ENCODE measurements at places on chromosomes 2 and 18.

GRCh38 chr2:85330839-85331636, 3.2 kb upstream of the TGOLN2 start:
- DNase-seq, result no peak

GRCh38 chr2:200345975-200346374, 39.5 kb downstream of the SPATS2L start:
- DNase-seq, result no peak

- DNase-seq, result no peak
Measured at GRCh38 chr18:65983750-65984149, 232.9 kb downstream of the CDH7 start.

DNA sequence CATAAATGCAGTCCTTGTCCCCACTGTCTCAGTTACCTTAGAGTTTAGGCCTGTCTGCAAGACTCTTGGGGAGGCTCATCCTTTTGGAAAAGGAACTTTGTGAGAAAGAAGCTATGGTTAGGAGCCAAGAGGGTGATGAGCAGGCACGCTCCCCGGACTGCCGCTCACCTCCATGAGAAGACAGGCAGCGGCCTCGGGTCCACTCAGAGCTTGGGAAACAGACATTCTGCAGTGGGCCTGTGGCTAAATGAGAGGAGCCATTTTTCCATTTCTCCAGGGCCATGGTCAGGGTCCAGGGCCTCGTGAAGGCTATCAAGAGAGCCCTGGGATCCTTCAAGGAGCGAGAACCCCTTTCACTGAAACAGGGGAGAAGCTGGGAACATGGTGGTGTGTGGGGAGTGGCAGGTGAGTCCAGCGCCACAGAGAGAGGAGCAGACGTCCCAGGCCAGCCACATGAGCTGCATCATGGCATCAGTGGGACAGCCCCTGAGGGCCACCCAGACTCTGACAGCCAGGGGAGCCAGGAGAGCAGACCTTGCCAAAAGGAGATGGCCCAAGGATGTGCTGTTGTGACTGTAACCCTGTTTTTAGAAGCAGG, 4.0 kb upstream of the TEX51 start:
- DNase-seq, result no peak

- DNase-seq, result no peak
Measured at GRCh38 chr2:160022162-160022561, 40.3 kb downstream of the PLA2R1 start.

- no peak for DNase-seq
Measured at GRCh38 chr2:76731157-76731556, 791.0 kb downstream of the LRRTM4 start.

GRCh38 chr2:168338292-168338691, 90.9 kb upstream of the STK39 start:
- DNase-seq, result no peak

- no peak for DNase-seq
Measured at GRCh38 chr18:60021556-60021955, 121.8 kb downstream of the PMAIP1 start.

GRCh38 chr2:191341436-191341835, 96.2 kb downstream of the MYO1B start:
- no peak for DNase-seq

- no peak for DNase-seq
Measured at GRCh38 chr2:144115739-144116291, 404.1 kb downstream of the ZEB2 start.

DNA sequence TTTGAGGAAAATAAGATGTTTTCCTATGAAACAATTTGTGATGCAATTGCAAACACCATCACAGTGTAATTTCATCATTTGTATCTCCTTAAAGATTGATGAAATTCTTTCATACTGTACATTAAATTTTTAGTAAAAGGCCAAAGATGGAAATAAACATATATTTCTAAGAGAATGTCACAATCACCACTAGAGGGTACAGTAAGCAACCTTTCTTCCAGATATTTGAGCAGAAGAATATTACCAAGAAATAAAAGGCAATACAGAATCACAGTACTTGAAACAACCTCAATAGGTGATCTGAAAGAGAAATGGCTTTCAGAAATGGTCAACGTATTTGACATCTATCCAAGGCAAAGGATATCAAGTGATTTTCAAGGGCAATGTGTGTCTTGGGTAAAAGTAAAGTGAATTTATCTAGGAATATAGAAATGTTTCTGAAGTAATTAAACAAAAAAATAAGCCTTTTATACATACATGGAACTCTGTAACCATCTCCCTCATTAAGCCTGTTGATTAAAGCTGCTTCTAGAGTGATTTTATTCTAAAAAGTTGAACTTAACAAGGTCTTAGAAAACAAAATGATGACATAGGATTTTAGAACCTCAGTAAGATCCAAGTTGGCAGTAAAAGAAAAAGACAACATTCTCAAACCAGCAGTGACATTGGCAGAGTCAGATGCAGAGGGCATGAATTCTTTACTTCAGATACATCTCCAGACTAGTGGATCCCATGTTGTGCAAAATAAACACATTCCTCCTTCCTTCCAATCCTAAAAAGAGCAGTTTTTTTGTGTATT, 90.3 kb upstream of the SESTD1 start:
- DNase-seq, result no peak

GRCh38 chr2:88133875-88134274, 6.0 kb upstream of the FABP1 start:
- no peak for DNase-seq

- no peak for DNase-seq
Measured at GRCh38 chr2:43326101-43326825, 99.9 kb upstream of the ZFP36L2 start.

GRCh38 chr2:176885661-176886060, 326.9 kb upstream of the HNRNPA3 start:
- DNase-seq, result no peak

DNA sequence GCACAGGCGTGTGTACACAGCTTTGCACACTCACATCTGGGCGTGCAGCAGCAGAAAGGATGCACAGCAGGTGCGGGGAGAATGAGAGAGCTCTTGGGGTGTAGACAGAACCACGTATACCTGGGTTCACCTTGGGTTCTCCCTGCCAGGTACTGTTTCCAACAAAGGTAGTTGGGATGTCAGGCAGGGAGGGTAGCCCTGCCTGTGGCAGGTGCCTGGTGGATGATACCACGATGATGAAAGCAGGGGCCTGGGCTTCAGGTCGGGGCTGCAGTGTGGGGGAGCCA, 6.5 kb upstream of the ARID5A start:
- DNase-seq, result no peak

- DNase-seq, result no peak
Measured at GRCh38 chr2:158089322-158089721, 12.4 kb upstream of the UPP2 start.

- no peak for DNase-seq
Measured at GRCh38 chr2:217559084-217559483, 443.7 kb downstream of the TNS1 start.

DNA sequence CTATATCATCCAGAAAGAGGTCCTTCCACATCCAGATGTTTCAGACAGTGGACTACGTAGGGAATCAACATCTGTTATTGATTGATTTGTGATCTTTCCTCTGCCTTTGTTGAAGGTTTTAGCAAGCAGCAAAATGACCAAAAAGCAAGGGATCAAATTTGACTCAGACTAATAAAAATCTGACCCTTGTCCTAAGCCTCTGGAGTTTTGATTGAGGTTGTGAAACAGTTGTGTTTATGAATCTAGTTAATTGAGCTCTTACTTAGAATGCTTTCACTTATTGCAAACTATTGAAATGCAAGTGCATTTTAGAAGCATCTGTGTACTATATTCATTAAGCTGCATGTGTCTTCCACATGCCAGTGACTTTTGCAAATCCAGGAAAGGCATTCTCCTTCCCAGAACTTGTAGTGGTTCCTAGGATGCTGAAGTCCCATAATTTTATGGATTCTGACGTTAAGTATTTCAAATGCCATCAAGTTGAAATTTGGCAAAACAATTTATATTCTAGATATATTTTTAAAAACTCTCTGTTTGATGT, 116.0 kb downstream of the MTX2 start:
- DNase-seq, result no peak

DNA sequence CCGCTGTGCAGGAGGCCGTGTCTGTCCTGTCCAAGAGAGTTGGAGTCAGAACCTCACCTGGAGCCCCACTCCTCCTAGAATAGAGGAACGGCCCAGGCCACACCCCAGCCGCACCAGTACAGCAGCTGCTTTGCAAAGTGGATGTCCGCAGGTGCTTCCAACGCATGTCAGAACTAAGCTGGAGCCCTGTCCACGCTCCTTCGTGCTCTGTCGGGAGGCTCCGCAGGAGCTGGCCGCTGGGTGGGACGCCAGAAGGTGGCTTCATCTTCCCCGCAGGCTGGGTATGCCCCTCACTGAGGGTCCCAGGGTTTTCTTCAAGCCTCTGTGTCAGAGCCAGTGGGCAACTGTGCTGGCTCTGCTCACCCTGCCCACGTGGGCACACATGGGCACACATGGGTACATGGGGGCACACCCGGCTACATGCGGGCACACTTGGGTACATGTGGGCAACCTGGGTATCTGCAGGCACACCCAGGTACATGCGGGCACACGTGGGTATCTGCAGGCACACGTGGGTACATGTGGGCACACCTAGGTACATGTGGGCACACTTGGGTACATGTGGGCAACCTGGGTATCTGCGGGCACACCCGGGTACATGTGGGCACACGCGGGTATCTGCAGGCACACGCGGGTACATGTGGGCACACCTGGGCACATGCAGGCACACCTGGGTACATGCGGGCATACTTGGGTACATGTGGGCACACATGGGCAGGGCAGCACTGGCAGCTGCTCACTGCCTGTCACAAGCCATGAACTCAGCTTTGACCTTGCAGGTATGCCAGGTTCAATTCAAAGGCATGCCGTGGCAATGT, 67.1 kb upstream of the CTDP1 start:
- DNase-seq, result no peak

GRCh38 chr2:227370092-227370491, 9.0 kb downstream of the TM4SF20 start:
- no peak for DNase-seq

DNA sequence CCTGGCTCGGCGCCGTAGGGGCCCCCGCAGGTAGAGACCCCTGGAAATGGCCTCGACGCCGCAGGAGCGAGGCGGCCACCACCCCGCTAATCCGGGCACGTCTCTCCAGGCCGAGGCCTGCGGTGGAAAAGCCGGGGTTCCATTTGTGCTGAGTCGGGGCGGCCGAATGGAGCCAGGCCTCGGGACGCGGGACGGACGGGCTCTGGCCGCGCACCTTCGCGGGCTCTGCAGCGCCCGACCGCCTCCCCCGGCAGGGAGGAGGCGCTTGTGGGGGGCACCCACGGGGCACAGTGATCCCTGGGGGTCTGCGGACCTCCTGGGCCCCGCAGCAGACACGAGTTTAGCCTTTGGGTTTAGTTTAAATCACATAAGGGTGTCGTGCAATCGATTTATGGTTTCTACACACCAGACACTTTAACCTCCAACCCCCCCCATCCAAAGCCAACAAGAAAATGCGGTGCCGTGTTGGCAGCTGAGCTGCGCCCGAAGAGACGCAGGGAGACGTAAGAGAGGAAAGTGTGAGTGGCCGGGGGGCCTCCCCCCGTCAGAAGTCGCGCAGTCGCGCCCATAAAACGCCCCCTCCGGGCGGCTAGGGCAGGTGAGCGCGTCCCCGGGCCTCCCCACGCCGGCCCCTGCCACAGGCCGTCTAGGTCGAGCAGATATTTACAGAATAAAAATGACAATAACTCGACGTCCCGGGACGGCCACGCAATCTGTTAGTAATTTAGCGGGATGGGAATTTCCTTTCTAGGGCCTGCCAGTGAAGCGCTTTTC, 1.0 kb upstream of the NFATC1 start:
- DNase-seq, result no peak

DNA sequence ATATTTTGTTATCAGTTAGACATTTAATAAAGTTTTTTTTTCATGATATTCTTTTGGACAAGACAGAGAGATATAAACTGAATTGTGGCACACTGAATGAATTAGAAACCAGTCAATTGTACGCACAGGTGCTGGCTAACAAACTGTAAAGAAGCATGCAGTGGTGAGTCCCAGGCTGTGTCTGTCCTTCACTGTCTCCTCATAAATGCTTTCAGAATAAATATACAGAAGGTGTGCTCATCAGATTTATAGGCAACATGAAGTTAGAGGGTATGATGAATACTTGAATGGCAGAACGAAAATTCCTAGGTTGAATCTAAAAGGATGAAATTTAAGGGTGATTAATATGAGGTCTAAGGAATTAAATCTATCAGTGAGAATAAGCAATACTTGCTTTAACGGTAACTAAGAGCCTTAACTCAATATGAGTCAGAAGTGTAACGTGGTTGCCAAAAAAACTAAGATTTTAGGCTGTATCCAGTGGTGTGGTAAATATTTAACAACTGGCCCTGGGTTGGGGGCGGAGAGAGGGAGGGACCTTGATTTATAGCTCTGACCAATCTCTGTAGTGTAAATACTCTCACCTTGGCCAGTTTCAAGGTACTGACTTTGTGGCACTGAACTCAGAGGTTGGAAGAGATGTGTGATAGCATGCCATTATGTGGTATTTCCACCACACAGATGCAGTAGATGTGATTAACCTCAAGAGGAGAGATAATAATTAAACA, 41.9 kb upstream of the AAK1 start:
- no peak for DNase-seq

GRCh38 chr2:54768772-54769428, 45.4 kb downstream of the EML6 start:
- no peak for DNase-seq

GRCh38 chr2:54029721-54030395, 59.1 kb upstream of the PSME4 start:
- DNase-seq, result no peak

- no peak for DNase-seq
Measured at GRCh38 chr2:219334076-219334475, 1.5 kb upstream of the RESP18 start.

DNA sequence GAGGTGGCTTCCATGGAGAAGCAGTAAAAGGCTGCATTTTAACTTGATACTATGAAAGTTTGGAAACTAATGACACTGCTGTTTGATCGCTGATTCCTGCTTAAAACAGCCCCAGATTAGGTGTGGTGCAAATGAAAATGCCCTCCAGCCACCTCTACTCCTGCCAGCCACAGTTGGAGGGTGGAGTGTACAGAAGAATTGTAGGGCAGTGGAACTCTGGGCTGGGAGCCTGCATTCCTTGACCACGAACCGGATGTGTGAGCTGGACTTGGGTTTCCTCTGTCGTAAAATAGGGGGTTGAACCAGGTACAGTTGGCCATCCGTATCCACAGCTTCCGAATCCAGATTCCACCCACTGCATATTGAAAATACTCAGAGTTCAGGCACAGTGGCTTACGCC, 84.6 kb upstream of the RFX8 start:
- no peak for DNase-seq

- no peak for DNase-seq
Measured at GRCh38 chr18:434410-434809, 66.1 kb downstream of the COLEC12 start.

DNA sequence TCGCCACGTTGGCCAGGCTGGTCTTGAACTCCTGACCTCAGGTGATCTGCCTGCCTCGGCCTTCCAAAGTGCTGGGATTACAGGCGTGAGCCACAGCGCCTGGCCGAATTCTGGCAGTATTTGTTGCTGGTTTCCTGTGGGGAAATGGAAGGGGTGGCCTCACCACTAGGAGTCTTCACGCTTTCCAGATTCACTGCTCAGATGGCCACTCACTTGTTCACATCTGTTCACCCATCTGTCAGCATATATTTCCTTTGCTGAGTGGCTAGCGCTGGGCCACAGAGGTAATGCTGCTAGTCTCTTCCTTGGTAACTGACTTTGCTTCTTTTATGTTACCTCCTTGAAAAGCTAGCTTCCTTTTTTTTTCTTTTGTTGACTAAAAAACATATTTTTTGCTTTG, 27.2 kb downstream of the TMEM177 start:
- no peak for DNase-seq
